Islet precursor cell (in vitro differentiated cells): ENCODE measurements at places on chromosomes 6 and 20.

GRCh38 chr20:58109126-58109880 is 119.2 kb downstream of the ANKRD60 start:
- DNase-seq: no peak

- DNase-seq: no peak
Measured at GRCh38 chr6:105781248-105781647, 304.9 kb upstream of the PRDM1 start.

GRCh38 chr20:63167918-63168520 is 47.9 kb downstream of the YTHDF1 start:
- DNase-seq: no peak

GRCh38 chr6:81838031-81838430 is 85.5 kb upstream of the TENT5A start:
- DNase-seq: no peak

- no peak for DNase-seq
Measured at GRCh38 chr20:51460569-51461265, 81.8 kb downstream of the NFATC2 start.

GRCh38 chr20:20568604-20569205 is 143.7 kb downstream of the RALGAPA2 start:
- DNase-seq: no peak

GRCh38 chr6:56148488-56149186 is 98.7 kb downstream of the COL21A1 start:
- DNase-seq: no peak

DNA sequence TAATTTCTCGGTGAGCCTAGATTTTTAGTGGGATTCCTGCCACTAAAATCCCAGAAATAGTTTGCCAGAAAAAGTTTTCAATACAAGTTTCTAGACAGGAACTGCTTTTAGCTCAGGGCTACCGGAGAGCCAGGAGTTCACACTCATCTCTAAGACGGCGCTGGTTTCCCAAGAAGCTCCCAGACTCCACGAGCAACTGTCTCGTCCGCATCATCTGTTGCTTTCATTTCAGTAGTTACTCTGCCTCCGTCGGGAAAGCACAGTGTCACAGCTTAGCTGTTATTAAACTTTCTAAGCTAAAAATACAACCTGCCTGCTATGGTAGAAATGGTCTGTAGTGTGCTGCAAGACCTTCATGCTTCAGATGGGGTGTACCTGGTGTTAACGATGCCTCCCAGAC is 197.3 kb upstream of the SNX9 start:
- DNase-seq: no peak

GRCh38 chr20:51978070-51978501 is 175.8 kb upstream of the SALL4 start:
- no peak for DNase-seq

- peak; percentile 94 for DNase-seq
Measured at GRCh38 chr6:56843476-56844349, 111.2 kb upstream of the BEND6 start.

DNA sequence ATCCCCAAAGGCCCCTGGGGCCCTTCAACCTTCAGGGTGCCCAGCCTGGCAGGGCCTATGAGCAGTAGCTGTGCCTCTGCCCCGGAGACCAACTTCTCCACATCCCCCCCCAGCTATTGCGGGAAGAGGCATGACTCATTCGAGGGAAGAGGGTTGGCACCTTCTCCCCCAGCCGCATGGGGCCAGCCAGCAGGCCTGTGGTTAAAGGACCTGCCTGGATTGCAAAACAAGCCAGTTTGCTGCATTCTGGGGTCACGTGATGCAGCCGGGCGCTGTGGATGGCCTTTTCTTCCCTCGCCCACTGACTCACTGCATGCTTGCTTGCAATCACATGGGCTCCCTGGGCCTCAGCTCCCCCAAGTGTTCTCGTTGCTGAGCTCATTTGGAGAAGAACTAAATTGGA is 182.5 kb downstream of the MAFB start:
- DNase-seq: peak; percentile 91

GRCh38 chr20:9228774-9229450 is 160.0 kb downstream of the PLCB4 start:
- DNase-seq: no peak

- no peak for DNase-seq
Measured at GRCh38 chr6:87210979-87211378, 55.6 kb downstream of the ZNF292 start.

DNA sequence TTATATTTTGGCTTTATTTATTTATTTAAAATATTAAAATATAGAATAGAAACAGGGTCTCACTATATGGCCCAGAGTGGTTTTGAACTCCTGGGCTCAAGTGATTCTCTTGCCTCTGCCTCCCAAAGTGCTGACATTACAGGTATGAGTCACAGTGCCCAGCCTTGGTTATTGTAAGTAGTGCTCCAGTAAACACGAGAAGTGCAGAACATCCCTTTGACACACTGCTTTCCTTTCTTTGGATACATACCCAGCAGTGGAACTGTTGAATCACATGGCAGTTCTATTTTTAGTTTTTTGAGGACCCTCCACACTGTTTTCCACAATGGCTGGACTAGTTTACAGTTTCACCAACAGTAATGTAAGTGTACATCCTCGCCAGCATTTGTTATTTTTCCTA is 203.9 kb downstream of the PHF3 start:
- DNase-seq: no peak

DNA sequence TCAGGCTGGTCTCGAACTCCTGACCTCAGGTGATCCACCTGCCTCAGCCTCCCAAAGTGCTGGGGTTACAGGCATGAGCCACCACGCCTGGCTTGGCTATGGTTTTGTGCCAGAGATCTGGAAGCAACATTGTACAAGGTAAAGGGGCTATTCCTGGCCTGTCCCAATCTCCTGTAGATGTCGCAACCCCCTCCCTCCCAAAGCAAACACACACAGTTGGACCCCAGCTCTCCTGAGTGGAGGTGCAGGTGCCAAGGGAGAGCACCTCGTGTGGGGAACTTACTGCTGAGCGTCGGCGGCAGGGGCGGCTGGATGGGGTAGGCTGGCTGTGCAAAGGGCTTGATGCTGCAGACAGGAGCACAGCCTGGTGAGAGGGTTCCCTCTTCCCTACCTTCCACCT is 8.8 kb downstream of the RPL10A start:
- no peak for DNase-seq

DNA sequence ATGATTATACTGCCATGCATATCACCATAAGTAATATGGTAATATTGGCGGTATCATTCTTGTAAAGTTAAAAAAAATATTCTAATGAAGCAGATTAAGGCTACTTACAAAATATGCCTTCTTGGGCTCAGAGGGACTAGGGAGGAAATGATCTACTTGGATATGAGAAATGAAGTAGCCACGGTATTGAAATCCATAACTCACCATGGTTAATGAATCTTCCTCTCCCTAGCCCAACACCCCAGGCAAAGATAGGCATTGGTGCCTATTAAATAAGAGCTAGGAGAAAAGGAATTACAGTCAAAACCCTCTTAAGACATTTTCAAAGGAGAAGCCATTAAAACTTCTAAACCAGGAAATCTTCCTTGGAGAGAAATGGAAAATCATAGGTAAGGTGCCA is 280.5 kb downstream of the TFAP2B start:
- DNase-seq: no peak

- DNase-seq: no peak
Measured at GRCh38 chr20:16246870-16247269, 326.4 kb downstream of the KIF16B start.
